ENCODE measurements at places on chromosomes 5 and 9.

GRCh38 chr9:1919229-1919628 lies 95.9 kb upstream of the SMARCA2 start:
- DNase-seq: no peak

DNA sequence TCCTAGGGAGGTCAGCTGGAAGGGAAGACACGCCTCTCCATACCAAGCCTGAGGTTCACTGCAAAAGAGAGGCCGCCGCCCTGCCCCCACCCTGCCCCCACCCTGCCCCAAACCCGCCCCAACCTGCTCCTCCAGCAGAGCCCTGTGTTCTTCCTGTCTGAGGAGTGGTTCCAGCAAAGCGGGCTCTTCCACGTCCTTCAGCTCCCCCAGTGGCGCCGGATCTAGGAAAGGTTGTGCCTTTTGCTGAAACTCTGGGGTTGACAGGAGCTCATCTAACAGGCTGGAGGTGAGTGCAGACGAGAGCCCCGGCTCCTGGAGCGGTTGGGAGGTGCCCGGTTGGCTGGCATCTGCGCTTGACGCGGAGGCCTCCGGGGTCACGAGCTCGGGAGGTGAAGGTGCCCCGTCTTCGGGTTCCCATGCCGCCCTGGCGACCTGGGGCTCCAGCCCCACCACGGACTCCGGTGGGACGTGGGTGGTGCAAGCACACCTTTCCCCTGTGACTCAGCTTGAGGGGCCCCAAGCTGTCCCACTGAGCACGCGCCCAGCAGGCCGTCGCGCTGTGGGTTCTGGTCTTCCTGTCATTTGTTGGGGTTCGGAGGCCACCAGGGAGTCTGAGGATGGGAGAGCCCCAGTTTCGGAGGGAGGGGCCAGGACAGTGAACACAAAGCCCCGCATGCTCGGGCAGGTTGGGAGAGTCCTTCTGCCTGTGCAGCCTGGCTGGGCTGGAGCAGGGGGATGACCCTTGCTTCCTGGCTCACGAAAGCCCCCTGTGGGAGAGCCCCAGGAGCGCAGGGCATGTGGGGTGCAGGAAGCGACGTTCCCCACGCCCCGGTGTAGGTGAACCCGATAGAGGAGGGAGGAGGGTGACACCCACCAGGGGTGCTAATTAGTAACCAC lies 1467.1 kb downstream of the FOXD4L5 start:
- DNase-seq: peak; percentile 100

- no peak for DNase-seq
These were observed 60.9 kb upstream of the CHD1 start for GRCh38 chr5:98989727-98990126.

DNA sequence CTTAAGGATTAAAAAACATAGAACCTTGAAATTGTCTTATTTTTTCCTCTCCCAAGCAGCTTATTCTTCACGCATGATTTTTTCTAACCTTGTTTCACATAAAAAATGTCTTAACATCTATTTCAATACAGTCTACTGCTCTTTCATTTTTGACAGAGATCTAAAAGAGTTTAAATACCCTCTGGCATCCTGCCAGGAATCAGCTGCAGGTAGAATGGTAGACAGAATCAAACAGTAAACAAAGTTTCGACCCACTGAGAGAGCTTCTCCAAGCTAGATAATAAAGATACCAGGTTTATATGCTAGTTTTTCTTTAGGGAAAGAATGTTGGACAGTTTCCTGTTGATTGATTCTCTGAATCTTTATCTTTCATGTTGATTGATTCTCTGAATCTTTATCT lies 555.8 kb upstream of the CDH9 start:
- no peak for DNase-seq

DNA sequence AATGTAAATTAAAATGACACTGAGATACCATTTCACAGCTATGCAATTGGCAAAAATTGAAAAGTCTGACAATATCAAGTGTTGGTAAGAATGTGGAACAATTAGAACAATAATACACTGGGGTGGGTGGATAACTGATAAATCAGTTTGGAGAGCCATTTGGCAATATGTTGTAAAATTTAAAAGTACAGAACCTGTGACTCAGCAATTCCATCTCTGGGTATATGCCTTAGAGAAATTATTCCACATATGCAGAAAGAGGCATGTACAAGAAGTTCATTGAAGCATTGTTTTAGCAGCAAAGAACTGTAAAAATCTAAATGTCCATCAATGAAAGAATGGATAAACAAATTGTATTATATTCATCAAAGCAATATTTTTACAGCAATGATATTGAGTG lies 89.3 kb upstream of the NR3C1 start:
- no peak for DNase-seq

DNA sequence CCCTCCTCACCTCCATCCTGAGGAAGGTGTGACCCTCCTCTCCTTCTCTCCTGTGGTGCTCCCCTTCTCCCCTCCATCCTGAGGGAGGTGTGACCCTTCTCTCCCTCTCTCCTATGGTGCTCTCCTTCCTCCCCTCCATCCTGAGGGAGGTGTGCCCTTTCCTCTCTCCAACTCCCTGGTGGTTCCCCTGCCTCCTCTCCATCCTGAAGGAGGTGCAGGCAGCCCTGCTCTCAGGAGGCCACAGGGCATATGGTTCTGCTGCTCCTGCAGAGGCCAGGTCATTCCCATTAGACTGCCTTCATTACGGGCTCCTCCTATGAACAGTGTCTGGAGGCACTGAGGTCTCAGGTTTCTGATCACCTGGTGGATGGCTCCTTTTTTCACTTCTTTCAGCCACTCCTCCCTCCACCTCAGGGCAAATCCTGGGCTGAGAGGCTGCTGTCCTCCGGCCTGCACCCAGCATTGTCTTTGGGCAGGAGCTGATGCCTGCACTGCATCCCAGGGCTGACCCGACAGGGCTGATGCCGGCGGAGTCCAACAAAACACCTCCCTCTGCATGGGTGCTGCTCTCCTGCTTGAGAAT lies 197.1 kb downstream of the MED10 start:
- no peak for DNase-seq

DNA sequence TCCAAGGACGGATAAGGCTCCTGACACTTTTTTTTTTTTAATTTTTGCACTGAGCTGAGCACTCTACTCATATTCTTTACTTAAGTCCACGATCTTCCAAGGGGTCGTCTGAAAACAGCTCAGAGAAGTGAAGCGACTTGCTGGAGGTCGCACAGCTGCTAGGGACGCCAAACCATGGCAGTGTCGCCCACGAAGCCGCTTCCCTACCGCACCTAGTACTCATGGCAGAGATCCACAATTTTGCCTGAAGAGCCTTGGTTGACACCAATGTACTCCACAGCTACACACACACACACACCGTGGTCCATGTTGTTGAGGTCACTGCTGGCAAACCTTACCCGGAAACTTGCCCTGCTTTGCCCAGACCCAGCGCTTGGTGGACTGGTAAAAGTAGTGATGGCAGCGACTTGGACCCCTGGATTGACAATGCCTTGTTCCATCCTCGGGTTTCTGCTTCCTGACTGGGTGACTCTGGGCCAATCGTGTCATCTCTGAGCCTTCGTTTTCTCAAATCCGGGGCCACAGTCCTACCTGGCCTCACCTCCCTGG lies 521 bp upstream of the SLIT3 start:
- DNase-seq: no peak

DNA sequence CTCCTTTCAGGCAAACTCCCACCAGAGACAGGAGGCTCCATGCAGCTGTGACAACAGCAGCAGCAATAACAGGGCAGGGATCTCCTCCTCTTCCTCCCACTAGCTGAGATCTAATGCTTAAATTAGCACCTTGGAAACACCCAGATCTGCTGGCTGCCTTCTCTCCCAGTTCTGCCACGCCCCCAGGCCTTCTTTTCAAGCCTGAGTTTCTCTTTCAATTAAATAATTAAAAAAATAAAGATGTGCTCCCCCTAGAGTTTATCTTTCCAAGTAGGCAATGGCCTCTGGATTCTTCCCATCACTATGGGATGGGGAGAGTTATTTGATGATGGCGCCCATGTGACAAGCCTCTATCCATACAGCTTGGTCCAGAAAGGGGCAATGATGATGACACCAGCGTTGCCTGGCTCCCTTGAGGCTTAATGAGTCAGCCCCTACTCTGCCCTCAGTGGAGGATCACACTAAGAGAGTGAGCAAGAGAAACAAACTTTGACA lies 3.8 kb downstream of the FAM219A start:
- no peak for DNase-seq

DNA sequence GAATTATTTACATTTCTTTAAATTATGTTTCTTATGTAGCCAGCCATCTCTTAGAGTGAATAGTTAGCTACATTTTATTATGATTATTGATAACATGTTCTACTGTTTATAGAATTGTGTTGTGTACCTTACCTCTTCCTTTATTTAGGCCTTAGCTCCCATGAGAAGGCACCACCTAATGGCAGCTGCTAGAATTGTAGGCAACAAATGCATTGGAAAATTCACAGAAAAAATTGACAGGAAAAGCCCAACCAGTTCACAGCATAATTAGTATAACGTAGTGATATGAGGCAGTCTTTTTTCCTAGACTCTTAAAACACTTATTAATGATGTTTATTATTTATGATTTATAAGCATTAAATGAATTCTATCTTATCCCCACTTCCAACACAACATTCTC lies 175.8 kb downstream of the WDR70 start:
- DNase-seq: no peak

DNA sequence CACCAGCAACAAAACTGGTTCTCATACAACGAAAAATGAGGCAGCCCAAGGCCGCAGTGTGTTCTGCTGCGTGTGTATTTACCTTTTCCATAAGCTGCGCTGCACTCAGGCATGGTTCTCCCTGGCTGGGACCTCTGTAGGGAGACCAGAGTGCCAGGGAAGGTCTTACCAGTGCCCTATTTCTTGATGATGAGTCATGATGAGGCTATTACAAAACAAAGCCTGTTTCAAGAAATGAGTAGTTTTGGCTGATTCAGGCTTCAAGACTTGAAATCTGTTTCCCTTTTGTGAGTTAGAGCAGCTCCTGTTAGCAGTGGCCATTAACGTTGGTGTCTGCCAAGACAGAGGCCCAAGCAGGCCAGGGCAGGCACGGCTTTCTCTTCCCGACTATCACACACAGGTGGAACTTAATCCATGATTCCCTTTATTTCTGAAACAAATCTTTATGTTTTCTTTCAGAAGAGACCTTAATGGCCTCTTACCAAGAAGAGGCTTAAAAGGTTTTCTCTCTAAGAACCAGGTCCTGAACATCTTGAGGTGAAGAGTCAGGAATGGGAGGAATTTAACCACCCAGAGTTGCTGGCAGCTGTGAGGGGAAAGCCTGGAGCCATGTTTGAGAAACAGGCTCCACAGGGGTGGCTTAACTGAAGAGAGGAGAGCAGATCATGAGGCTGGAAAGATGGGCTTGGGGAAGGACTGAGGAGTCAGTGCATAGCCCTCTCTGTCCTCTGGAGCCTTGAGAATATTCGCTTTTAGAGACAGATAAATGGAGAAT lies 41.4 kb upstream of the TIFAB start:
- no peak for DNase-seq

- DNase-seq: no peak
These were observed 138.0 kb downstream of the ENC1 start for GRCh38 chr5:74502479-74502950.

DNA sequence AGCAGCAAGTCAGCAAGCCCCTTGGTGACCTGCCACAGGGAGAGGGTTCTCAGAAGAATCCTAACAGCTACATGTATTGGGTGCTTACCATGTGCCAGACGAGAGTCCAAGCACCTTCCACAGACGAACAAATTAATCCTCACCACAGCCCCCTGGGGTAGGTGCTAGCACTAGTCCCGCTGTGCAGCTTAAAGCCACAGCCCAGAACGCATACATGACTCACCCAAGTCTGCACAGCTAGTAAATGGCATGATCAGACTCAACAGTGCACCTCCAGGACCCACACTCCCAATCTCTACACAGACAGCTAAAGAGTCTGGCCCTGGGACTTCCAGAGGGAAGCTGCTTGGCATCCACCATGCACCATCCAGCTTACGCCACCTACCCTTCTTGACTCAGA lies 111.5 kb downstream of the PAX5 start:
- DNase-seq: no peak

GRCh38 chr9:81264516-81264915 lies 424.8 kb downstream of the TLE1 start:
- no peak for DNase-seq

GRCh38 chr9:6991418-6991817 lies 233.6 kb downstream of the KDM4C start:
- DNase-seq: no peak

DNA sequence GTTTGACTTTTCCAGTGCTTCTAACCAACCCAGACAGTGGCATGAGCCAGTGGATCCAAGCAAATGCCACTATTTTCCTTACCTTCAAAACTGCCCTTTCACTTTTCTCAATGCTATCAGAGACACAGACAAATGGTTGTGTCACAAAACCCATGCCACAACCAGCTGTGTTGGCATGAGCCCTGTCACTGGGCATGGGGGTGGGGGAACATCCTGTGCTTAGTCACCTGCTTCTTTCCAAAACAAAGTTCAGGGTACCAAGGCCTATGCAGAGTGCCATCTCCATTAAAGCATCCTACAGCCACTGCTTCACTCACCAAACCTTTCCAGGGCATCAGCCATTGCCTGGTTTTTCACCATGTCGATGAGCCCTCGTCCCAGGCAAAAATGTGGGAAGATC lies 30.1 kb downstream of the NIPSNAP3B start:
- DNase-seq: no peak

DNA sequence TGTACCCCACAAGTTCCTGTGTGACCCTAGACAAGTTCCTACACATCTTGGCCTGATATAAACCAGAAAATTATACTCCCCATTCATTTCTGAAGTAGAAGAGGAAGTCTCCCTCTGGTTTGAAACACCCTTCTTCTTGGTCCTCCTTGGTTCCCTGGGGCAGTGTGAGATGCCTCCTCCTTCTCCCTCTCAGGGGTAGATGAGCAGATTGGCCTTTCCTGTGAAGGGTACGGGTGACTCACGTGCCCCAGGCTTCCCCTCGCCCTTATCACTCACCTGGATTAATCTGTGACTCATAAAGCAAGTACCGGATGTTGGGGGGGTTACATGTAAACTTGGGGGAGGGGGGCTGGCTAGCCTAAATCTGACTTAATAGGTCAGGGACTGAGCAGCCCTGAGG lies 11.1 kb upstream of the AQP3 start:
- DNase-seq: no peak

DNA sequence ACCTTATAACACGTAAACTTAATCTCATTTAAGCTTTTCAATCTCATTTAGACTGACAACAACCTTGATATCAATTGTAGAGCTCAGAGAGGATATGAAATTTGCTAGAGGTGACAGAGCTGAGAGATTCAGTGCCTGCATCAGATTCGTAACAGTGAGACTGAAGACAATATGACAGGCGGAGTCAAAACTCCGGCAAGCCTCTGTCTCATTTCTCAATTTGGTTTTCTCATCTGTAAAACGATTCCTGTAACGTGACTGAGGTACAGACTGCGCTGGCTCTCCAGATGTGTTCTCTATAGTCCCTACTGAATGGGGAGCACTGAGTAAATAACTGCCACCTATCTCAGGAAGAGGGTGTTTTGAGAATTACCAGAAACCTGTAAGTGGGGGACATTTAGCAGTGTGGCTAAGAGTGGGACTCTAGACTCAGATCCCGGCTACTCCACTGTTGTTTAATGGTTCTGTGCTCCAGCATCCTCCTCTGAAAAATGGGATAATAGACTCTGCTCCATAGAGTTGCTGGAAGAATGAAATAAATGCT lies 3.0 kb upstream of the MCIDAS start:
- no peak for DNase-seq

GRCh38 chr9:70015099-70015498 lies 28.5 kb upstream of the MAMDC2 start:
- no peak for DNase-seq

Measured in chondrocyte (in vitro differentiated cells).